ENCODE measurements at places on chromosomes 3 and 15.

GRCh38 chr3:12484198-12484982 lies at the start of gene TSEN2:
Gene TSEN2 (plus strand): TSS chr3:12484480. CDS start chr3:12489801, 5,321 bp downstream.
- peak; percentile 72 for DNase-seq

- DNase-seq, result no peak
Measured at GRCh38 chr3:189311521-189311920, 139.8 kb downstream of the TPRG1 start.

DNA sequence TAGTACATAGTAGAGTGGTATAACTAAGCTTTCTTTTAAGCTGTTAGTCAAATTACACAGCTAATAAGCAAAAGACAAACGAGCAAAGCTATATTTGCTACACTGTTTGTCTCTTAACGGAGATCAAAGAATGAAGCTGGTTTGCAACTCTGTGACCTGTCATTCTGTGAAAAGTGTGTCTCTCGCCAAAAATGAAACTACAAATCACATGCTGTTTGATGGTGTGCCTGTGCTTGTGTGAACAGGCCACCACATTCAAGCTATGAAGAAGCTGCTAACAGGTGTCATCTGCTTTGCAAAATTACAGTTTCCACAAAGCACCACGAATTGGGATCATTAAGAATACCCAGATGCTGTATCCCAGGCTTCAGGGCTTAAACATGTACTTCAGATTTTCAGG lies 667.8 kb upstream of the NAALADL2 start:
- no peak for DNase-seq

- no peak for DNase-seq
Measured at GRCh38 chr15:39124553-39125171, 456.2 kb upstream of the THBS1 start.

DNA sequence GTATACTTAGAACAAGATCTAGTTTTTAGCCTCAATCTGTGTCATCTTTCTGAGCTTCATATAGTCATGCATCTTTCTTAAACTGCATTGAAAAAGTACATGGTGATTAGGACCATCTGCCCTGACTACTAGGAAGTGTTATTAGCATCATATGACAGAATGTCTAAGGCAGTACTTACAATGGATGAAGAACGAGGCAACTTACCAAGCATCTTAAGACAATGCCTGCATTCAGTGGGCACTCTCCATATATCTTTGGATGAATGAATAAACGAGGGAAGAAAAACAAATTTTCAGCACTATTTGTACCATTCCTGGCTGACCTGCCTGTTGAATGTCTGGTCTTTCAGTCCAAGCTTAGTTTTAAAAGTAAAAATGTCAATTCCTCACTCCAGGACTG lies 185.4 kb upstream of the EPHA3 start:
- DNase-seq, result no peak

DNA sequence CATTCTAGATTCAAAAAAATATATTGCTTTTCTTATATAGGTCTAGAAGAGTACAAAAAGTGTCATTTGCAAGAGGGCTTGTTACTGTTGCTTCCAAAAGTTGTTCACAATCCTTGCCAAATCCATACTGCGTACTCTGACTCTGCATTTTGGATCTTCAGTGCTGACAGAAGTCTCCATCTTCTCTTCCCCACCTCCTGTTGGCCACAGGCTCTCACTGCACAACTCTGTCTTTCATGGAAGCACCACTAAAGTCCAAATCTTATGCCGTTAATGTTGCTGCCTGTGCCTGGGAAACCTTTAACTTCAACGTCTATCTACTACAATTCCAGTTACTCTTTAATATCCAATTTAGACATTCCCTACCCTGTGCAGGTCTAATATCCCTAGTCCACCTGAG lies 419.9 kb downstream of the NR2F2 start:
- no peak for DNase-seq

DNA sequence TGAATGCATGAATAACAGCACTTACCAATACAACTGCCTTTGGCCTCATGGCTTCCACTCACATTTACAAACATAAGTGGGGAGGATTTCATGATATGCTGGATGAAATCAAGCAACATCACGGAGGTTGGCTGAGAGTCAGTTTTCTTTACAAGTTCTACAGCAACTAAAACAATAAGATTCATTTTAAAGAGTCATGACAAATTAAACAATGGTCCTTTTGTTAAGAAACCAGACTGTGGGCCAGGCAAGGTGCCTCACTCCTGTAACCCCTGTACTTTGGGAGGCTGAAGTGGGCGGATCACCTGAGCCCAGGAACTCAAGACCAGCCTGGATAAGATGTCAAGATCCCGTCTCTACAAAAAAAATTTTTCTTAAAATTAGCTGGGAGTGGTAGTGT lies 12.4 kb downstream of the ATR start:
- DNase-seq, result no peak

- DNase-seq, result no peak
Measured at GRCh38 chr15:42344763-42345162, 14.5 kb upstream of the CAPN3 start.

- DNase-seq, result no peak
Measured at GRCh38 chr3:136387031-136387430, 136.9 kb downstream of the PCCB start.

- DNase-seq, result no peak
Measured at GRCh38 chr15:95684126-95684525, 646.4 kb upstream of the NR2F2 start.

DNA sequence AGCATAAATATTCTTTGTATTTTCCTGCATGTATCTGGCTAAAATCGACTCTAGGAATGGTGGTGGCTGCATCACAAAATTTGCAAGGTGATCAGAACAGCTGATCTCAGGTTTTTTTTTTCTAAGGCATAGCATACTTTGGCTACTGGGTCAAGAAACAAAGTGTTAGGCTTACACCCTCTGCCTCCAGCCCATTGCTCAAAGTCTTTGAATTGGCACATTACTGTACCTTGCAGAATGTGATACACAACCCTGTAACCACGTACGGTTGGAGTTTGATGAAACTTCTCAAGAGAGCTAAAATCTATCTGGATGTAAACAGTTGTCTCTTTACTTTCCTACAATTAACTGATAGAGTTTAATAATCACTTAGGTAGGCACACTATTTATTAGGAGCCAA lies 188.1 kb downstream of the THRB start:
- no peak for DNase-seq

GRCh38 chr15:63672369-63672768 lies 75.2 kb downstream of the FBXL22 start:
- no peak for DNase-seq

- DNase-seq, result no peak
Measured at GRCh38 chr3:107824822-107825371, 265.9 kb downstream of the CD47 start.

GRCh38 chr15:97930230-97930629 lies 30.3 kb upstream of the ARRDC4 start:
- DNase-seq, result no peak

GRCh38 chr3:193080821-193081365 lies 160.1 kb upstream of the PLAAT1 start:
- DNase-seq, result no peak

DNA sequence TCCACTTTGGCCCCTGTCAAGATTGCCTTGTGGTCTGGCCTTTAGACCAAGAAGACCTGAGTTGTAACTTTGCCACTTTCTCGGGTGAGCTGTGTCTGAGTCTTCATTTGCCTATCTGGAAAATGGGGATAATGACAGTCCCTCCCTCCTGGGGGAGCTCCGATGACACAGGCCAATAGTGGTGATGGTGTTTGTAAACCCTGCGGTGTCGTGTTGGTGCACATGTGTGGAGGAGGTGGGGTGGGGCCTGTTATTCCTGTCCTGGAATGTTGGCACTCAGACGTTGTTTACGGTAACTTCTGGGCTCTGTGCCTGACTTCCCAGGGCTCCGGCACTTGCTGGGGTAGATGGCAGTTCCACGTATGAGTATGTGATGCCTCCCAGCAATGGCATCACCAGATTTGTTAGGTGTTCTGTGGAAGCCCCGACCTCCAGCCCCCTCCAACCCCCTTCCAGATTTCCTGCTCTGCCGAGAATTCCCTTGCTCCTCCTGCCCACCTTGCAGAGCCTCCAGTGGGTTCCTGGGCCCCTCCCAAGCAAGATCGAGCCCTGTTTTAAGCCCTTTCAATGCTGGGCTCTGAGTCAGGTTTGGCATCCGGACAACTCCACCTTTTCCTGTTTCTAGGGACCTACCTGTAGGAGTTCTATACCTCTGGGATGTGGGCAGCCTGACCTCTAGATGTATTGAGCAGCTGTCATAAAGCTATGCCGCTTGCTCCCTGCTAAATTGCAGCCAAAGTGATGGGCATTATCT lies 31.4 kb downstream of the HRH1 start:
- no peak for DNase-seq

GRCh38 chr3:184639351-184639750 lies 72.5 kb downstream of the MAGEF1 start:
- no peak for DNase-seq

DNA sequence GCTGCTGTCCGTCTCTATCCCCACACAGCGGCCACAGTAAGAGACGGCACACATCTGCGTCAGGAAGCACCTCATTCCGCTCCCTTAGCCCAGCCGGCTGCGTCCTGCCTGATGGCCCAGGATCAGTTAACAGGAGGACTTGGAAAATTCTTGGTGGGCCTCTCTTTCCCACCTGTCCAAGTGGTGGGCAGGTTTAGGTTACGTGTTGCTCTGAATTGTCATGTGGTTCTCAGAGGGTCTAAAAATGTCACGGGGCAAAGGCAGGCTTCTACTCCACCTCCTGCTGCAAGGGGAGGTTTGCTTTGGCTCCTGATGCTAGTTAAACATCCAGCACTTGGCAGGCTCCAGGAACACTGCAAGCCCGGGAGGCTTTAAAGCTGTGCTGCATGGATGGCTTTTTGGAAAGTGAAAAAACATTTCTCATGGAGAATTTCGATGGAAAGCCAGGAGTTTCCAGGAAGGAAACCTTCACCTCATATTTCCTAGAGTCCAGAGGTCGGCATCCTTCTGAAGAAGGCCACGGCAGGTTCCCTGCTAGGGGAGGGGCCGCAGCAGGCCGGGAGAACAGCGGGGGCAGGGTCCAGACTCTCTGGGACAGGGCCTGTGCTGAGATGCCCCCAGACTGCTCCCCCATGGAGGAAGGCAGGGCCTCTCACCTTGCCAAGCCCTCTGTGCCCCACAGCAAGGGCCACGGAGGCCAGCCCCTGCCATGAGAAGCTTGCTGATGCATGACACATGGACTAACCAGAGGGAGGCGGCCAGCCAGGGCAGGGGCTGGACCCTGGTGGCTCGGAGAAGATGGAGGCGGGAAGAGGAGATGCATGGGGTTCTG lies 10.8 kb downstream of the CTSH start:
- no peak for DNase-seq

DNA sequence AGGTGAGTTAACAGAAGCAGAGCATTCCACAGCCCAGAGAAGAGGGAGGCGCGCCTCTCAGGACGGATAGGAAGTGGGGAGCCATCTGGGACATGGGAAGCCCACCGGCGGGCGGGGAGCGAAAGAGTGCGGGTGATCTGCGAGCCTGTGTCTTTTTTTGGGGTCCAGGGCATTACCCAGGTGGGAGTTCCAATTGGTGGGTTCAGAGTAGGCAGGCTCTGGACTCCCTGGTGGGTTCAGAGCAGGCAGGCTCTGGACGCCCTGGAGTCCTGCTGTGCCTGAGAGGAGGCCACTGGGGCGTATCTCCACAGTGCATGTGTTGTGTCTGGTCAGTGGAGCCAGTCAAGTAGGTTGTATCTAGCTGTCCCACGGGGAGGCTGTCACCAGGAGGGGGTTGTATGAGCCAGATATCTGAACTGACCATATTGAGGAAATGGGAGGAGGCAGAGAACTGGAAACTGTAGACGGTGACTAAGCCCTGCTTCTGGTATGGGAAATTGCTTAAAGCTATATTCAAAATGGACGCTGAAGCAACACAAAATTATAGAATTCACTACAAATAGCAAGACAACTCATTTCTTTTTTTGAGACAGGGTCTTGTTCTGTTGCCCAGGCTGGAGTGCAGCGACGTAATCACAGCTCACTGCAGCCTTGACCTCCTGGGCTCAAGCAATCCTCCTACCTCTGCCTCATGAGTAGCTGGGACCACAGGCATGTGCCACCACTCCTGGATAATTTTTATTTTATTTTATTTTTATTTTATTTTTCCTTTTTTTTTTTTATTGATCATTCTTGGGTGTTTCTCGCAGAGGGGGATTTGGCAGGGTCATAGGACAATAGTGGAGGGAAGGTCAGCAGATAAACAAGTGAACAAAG lies 34.5 kb upstream of the CHST2 start:
- no peak for DNase-seq

DNA sequence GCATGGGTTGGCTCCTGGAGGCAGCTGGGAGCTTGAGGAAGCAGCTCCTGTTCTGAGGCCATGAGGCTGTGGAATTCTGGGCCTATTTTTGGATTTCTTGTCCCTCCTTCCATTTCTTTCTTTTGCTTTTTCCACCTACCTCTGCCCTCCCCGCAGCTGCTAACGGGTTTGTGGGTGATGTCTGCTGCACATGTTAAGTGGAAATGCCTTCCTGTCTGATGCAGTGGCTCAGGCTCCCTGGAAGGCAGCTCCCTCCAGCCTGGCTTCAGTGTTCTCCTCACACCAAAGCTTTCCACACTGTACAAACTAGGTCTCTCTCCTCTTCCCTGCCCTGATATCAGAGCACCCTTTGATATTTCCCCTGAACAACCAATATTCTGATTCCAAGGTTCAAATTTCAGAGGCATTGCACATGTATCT lies 33.8 kb upstream of the ESYT3 start:
- DNase-seq, result no peak

DNA sequence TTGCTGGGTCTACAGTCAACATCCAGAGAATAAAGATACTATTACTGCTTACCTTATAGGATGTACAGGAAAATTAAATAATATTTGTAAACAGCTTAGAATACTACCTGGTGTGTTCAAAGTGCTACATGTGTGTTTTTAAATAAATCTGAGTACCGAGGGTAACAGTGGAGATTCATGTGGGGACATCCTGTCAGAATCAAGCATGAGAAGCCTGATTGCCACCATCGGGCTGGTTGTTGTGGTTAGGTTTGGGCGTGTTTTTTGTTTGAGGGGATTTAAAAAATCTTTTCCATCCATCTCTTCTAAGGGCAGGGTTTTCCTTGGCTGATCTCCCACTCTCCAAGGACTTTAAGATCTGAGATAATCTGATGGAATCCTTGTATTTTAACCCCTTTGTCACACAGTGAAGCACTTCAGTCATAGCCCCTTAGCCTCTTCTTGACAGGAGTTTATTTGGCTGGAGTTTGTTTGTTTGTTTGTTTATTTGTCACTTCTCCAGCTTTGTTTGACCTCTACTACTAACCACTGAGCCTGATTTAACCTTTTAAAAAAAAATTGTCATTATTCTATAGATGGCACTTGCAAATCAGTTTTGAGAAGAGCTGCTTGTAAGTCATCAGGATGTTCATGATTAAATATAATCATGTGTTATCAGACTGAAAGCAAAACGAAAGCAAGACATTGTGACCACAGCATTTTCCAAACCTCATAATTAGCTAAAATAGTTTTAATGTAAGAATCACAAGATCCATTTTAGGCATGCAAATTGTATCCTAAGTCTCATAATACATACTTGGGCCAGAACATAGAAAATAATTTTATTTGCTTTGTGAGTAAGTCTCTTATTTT lies 72.8 kb upstream of the RARB start:
- no peak for DNase-seq

GRCh38 chr15:65806397-65806796 lies 14.3 kb upstream of the DENND4A start:
- DNase-seq, result no peak

Data from DMS 273 treated with DMSO at 0.1 percent for 48 hours (cell line).